Suppressor macrophage (primary cell): ENCODE measurements at places on chromosomes 3 and 15.
A peak's percentile ranks its signal among the peaks of the same experiment; 100 is the strongest.

GRCh38 chr3:148074946-148075345 lies 622.8 kb upstream of the AGTR1 start:
- DNase-seq = no peak

DNA sequence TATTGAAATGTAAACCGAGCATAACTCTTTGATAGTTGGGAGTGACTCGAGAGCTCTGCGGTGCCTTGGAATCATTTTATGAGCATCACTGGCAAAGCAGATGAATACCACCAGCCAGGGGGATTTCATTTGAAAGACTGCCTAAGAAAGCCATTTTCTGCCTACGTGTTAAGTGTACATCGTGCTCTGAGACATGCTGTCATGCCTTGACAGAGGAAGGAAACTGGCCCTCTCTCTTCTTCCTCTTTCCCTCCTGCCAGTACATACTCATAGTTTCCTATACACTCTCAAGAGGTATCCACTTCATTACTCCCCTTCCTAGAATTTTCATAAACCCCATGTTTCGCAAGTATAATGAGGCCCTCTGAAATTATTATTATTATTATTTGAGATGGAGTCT lies 8.8 kb downstream of the BCL2A1 start:
- peak; percentile 78 for DNase-seq

DNA sequence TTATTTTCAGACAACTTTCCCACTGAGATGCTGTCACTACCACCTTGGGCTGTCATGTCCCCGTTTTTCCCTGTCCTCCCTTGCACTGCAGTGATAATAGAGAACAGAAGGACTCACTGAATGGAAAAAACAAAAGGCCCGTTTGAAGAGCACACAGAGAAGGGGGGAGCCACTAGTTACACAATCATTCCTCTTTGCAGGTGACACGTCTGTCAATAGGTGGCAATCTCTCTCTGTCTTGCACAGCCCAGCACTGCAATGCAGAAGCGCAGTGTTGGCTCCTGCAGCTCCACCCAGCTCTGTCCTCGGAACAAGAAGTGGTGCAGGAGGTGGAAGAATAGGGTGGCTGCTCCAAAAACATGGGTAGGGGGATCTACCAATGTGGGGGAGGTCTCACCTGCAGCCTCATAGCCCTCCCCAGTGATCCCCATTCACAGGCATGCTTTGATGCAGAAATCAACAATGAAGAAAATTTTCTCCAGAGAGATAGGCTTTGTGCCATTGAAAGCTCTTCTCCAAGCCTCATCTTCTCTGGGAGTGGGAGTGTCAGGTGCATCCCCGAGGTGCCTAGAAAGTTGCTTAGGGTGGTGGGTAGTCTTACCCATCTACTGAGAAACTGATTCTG lies 31.8 kb downstream of the FSTL1 start:
- peak; percentile 27 for DNase-seq

GRCh38 chr15:60328852-60329443 lies 68.8 kb downstream of the ANXA2 start:
- DNase-seq = peak; percentile 62

DNA sequence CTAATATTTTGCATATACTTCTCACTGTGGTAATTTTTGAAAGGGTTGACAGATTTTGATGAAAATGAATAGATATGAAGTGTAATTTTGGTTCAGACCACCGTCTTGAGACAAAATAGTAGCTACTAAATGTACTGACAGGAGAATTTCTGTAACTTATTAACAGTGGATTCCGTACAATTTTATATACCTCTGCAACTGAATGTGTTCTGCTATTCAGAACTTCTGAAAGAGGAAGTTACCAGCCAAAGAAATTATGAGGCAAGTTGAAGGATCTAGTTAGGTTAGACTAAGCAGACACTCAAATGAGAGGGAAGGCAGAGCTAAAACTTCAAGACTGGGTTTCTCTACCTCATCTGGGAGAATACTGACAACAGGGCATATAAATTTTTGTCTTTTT lies 29.4 kb downstream of the GAP43 start:
- DNase-seq = no peak
